Esophagus squamous epithelium (tissue), 5 donors: ENCODE measurements at places on chromosomes 6 and 20.

GRCh38 chr6:19102936-19103335, 715.8 kb downstream of the RNF144B start:
- no peak for DNase-seq

GRCh38 chr6:122501475-122501874, 29.9 kb upstream of the SERINC1 start:
- DNase-seq, result no peak

DNA sequence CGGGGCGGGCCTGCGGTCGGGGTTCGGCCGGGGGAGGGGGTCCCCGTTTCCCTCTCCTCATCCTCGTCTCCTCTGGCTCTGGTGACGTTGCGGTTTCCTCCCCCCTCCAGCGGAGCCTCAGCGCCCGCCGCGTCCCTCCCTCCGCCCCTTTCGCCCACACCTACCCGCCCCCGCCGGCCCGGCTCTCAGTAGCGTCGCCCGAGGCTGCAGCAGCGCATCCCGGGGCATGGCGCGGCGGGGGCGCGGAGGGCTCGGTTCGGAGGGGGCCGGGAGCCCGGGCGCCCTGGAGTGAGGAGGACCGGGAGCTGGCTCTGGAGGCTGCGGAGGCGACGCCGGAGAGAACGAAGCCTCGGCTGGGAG, at the start of gene DSE:
Gene DSE (plus strand): TSS at position 188 of the 360 bp plus-strand sequence. CDS start 28,304 bp downstream, outside the sequence.
- DNase-seq, result no peak

- no peak for DNase-seq
Measured at GRCh38 chr6:135657207-135657606, 159.7 kb upstream of the AHI1 start.

DNA sequence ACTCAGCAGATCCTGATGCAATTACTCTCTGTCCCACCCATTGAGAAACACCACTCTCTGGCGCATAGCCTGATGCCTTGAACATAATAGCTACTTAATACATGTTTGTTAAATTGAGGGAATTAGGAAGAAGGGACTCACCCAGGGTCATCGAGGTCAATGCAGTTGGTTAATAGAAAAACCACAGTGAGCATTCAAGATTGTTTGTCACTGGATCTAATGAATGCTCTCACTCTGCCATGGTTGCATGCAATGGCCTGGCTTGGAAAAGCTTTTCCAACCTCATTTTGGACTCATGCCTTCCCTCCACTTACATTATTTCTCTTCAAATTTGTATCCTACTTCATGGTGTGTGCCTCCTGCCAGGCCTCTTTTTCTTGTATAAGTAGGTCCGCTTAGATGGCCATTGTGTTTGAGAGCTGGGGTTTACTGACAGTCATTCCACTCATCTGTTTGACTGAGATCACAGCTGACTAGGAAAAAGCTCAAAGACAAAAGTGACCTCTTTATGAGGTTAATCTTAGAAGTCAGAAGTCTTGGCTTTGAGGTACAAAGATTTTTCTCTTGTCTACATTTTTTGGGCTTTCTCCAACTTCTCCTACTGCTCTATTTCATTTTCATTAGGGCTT, 154.8 kb upstream of the RAB32 start:
- no peak for DNase-seq

DNA sequence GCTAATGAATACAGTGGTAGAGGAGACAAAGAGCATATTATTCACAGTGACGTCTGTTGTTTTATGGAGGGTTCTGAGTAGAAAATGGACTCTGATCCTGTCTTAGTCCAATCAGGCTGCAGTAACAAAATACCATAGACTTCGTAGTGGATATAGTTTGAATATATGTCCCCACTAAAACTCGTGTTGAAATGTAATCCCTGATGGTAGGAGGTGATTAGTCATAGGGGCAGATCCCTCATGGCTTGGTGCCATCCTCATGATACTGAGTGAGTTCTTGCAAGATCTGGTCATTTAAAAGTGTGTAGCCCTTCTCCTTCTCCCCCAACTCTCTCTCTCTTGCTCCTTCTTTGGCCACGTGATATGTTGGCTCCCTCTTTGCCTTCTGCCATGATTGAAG, 82.5 kb downstream of the CD83 start:
- DNase-seq, result no peak

GRCh38 chr6:167137881-167138280, 15.0 kb downstream of the CCR6 start:
- DNase-seq, result no peak

GRCh38 chr20:41165001-41165882, 27.9 kb downstream of the PLCG1 start:
- no peak for DNase-seq

DNA sequence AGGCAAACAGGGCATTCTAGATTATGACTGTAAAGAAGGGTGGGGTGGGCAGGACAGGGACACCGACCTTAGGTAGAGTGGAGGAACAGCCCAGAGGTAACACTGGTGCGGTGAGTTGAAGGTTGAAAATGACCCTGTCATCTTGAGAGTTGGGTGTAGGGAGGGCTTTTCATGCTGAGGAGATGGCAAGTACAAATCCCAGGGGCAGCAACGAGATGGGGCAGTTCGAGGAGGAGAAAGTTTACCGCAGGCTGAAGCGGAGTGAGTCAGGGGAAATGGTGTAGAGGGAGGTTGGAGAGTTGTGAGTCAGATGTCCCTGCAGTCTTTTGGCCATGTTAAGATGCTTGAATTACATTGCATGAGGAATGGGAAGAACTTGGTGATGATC, 101.1 kb downstream of the HIVEP1 start:
- no peak for DNase-seq

DNA sequence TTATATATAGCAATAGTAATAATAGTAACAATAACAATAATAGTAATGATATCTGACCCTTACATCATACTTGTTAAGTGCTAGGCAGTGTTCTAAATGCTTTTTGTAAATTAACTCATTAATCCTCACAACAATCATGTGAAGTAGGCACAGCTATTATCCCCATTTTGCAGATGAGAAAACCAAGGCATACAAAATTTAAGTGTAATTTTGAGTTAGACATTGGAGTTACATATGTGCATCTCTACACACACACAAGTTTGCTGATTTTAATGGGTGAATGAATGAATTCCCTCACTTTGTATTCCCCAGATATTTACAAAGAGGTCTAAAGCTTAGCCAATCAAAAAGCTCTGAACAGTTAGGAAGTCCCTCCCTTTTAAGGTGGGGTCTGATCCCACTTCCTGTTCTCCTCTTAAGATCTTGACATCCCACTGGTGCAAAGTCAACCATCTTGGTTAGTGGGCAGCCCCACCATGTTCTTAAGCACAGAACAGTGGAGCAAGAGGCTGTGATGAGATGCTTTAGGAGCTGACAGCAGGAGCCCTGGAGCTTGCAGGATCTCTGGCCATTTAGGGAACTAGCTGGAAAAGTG, 85.3 kb upstream of the FOXP4 start:
- no peak for DNase-seq
